Amygdala (tissue), 56 donors: ENCODE measurements at places on chromosomes 6 and 20.

DNA sequence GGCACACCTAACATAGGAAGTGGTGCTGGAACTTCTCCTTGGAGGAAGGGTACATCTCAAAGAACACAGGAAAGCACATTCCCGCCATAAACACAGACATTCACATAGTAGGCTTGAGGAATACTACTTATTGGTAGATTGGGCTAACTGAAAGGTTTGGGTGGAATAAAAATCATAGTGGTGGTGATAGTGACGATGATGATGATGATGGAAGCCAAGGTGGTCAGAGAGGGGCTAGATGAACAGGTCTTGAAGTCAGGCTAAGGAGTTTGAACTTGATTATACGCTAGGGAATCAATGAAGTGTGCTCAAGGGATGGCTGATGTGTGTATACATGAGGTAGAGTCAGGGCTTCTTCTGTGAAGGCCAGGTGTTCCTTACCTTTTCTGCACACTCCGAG lies 12.0 kb upstream of the PLEKHG1 start:
- DNase-seq = no peak

- no peak for DNase-seq
Observed at GRCh38 chr6:8329562-8329961, 105.8 kb downstream of the SLC35B3 start.

- no peak for DNase-seq
Observed at GRCh38 chr6:33620856-33621710, at the start of gene ITPR3. ITPR3 (plus strand) TSS chr6:33621322; CDS start chr6:33621603, 281 bp downstream.

DNA sequence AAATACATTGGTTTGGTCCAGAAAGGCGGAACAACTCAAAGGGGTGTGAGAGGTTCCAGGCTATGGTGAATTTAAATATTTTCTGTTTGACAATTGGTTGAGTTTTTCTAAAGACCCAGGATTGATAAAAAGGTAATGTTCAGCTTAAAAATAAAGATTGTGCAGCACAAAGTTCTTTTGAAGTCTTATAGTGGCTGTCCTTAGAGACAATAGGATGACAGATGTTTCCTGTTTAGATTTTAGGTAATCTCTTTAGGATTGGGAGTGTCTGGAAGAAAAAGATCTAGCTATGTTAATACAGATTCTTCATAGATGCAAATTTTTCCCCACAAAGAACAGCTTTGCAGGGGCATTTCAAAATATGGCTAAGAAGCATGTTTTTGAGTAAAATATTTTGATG lies 119.7 kb downstream of the GRIK2 start:
- no peak for DNase-seq

DNA sequence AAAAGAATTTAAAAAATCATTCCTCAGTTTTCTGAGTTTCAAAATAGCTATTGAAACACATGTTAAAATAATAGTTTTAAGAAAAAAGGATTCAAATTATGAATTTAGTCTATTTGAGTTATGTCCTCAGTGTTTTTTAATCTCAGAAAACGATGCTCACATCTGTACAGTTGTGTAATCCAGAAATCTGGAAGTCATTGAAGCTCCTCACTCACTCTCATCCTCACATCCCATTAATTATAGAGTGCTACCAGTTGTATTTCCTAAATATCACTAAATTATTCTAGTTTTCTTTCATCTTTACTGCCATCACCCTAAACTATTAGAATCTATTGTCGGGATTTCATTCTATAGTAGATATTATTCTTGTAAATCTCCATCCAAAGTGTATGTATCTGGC lies 234.7 kb upstream of the RIMS1 start:
- DNase-seq = no peak

DNA sequence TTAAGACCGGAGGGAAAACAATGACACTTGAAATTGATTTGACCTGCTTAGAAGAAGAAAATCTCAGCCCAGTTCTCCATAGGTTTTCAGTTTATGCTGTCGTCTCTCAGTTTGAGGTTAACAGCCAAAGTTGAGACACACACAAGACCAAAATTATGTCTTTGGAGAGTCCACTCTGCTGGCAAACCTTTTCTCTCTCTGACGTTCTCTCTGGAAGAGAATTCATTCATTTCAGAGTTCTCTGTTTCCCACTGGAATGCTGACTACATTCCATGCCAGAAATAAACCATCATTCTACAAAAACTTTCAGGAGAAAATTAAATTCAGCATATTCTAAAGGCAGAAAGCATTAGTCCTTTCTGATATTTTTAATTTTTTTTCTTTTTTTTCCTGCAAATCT lies 155.2 kb downstream of the TFAP2A start:
- DNase-seq = no peak
